ENCODE measurements at places on chromosomes 4 and X.

DNA sequence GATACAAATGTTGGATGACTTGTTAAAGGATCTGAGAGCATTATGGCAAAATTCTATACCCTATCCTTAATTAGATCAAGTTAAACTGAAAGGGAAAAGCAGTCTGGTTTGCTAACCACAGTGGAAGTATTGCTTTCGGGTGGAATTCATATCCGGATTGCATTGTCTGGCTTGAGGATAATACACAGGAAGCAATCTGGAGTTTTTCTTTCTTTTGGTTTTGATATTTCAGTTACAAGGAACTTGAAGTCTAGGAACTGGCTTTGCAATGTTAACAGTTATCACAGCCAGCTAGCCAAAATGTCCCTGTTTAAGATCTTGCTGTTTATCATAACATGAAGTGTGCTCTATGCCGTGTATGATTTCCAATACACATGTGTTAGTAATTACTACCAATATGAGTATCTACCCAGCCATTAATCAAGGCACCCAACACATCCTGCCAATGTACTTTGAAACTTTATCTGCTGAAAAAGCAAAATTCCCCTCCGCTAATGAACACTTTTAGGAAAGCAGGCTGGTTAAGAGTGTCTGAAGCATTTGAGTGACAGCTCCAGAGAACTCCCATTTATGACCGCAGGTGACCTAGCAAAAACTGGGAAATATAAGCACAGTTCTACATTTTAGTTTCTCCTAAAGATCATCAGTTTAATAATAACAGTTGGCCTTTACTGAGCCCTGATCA, 146.4 kb downstream of the PALLD start:
- no peak for DNase-seq

GRCh38 chr4:7626531-7626930, 191.8 kb upstream of the PSAPL1 start:
- DNase-seq = no peak

GRCh38 chrX:16487620-16488385, 162.2 kb upstream of the S100G start:
- no peak for DNase-seq

- DNase-seq = no peak
Observed at GRCh38 chr4:152981842-152982241, 45.7 kb downstream of the FHDC1 start.

DNA sequence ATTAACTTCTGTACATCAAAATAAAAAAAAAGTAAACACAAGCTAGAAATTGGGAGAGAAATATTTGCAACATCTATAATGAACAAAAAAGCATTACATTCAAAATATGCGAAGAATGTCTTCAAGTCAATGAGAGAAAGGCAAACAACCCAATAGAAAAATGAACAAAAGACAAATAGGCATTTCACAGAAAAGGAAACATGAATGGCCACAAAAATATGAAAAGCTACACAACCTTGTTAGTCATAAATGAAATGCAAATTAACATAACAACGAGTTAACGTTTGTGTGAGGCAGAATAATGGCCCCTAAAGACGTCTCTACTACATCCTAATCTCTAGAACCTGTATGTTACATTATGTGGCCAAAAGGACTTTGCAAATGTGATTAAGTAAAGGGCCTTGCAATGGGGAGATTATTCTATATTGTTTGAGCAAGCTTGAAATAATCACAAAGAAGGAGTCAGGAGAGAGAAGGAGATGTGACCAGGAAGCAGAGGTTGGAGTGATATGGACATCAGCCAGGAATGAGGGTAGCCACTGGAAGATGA, 86.8 kb downstream of the WDFY3 start:
- no peak for DNase-seq

- no peak for DNase-seq
Observed at GRCh38 chr4:158811704-158812103, 42.9 kb downstream of the FNIP2 start.
